GM12865 (cell line): ENCODE measurements at places on chromosomes 2 and 18.

DNA sequence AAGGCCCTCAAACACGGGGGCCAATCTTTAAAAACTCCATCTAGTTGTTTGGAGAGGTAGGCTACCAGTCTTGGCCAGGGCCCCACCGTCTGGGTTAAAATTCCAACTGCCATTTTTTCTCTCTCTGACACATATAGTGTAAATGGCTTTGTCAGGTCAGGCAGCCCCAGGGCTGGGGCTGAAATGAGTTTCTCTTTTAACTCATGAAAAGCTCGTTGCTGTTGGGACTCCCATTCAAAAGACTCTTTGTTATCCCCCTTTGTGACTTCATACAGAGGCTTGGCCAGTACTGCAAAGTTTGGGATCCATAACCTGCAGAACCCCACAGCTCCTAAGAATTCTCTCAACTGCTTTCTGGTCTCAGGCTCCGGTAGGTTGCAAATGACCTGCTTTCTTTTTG, 99.4 kb upstream of the SLC1A4 start:
- DNase-seq, result no peak

DNA sequence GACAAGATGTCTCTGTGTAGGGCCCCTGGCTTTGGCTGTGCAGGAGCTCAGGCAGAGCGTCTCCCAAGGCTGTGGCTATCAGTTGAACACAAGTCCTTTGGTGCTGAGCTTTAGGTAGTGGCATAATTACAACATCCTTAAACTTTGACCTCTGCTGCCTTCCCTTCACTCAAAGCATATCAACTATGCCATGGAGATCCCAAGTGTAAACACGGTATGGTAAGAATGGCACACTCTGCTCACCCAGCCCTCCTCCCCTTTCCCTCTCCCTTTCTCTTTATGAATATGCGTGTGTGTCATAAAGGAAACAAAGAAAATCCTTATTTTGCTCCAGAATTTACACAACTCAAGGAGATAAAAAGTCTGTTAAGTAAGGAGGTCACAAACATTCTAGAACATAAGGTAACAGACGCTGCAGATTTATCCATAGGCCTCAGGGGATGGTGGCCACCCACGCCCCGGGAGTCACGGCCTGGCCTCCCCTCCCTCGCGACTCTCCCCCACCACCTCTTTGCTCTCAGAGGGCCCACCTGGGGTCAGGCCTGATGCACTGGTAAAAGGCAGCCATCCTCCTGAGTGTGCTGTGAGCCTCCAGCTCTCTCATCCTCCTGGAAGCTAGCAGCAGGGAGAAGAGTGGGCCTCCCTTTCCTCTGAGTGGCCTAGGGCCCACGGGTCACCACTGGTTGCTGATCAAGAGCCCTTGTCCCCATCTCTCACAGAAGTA, 67.3 kb downstream of the CRACDL start:
- DNase-seq, result no peak

GRCh38 chr18:13371689-13372418, 153.3 kb downstream of the LDLRAD4 start:
- no peak for DNase-seq

GRCh38 chr2:1493431-1494126, 80.3 kb downstream of the TPO start:
- DNase-seq, result no peak

DNA sequence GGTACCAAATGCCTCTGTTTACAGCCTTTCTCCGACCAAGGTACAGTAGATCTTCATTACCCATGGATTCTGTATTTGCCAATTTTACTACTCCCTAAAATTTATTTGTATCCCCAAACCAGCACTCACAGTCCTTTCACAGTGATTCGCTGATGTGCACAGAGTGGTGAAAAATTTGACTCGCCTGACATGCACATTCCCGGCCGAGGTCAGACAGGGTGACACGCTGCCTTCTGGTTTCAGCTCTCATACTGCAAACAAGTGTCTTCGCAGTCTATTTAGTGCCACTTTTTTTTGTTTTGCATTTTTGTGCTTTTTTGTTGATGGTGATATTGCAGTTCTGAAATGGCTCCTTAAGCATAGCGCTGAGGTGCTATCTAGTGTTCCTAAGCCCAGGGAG, 71.0 kb downstream of the MAPK4 start:
- DNase-seq, result no peak

GRCh38 chr18:62436636-62437234, 86.1 kb upstream of the ZCCHC2 start:
- no peak for DNase-seq

GRCh38 chr18:3603421-3604234, 153.7 kb downstream of the TGIF1 start:
- peak; percentile 42 for DNase-seq

GRCh38 chr18:58466636-58467205, 162.2 kb downstream of the ALPK2 start:
- DNase-seq, result no peak

DNA sequence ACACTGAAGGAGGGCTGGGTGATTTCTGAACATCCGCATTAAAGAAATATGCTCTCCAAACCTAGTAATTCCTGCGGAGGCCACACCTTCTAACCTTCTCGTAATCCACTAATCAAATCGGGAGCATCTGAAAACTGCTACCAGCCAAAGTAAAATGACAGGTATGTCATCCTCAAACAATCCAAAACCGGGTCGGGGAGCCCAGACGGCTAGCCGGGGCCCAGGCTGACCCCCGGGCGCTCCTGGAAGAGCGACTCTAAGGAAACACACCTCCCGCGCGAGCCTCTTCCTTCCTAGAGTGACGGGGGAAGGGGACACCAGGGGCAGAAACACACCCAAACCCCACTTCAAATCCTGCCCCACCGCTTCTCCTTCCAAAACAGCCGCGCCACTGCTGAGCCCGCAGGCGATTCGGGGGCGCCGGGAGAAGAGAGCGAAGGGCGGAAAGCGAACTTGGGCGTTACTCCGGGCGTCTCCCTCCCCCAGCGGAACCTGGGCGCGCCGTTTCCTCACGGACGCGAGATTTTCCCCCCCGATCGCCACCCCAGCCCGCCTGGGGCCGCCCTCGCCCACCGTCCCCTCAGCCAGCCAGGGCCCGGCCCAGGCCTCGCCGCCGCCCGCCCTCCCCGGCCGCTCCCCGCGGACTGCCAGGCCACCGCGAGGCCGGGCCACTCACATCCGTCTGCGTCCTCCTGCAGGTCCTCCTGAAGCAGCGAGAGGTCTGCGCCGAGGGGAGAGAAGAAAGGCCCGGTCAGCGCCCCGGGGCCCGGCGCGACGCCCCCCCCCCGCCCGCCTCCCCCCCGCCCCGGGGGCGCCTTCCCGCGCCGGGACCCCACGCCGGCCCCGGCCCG, 584 bp downstream of the PPP4R1 start:
- peak; percentile 62 for DNase-seq

GRCh38 chr2:204730603-204731002, 185.3 kb downstream of the PARD3B start:
- no peak for DNase-seq
